ENCODE measurements at places on chromosomes 5 and 9. TPM values are rescaled to one million over a fixed set of nuclear protein-coding genes. Genes with fewer than 3 reads are reported as not detected.

GRCh38 chr9:127370147-127370579 lies 26.8 kb upstream of the SLC2A8 start:
- DNase-seq: no peak

DNA sequence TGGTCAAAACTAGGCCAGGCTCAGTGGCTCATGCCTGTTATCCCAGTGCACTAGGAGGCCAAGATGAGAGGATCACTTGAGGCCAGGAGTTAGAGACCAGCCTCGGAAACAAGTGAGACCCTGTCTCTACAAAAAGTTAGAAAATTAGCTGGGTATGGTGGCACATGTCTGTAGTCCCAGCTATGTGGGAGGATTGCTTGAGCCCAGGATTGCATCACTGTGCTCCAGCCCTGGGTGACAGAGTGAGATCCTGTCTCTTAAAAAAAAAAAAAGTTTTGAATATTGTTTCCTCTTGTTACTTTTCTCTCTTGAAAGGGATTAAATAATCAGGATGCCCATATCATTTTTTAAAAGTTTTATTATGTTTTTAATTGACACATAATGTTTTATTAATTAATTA lies 7.6 kb downstream of the ARHGEF37 start:
- DNase-seq: no peak

GRCh38 chr5:96478983-96479382 lies 45.9 kb upstream of the PCSK1 start:
- no peak for DNase-seq

DNA sequence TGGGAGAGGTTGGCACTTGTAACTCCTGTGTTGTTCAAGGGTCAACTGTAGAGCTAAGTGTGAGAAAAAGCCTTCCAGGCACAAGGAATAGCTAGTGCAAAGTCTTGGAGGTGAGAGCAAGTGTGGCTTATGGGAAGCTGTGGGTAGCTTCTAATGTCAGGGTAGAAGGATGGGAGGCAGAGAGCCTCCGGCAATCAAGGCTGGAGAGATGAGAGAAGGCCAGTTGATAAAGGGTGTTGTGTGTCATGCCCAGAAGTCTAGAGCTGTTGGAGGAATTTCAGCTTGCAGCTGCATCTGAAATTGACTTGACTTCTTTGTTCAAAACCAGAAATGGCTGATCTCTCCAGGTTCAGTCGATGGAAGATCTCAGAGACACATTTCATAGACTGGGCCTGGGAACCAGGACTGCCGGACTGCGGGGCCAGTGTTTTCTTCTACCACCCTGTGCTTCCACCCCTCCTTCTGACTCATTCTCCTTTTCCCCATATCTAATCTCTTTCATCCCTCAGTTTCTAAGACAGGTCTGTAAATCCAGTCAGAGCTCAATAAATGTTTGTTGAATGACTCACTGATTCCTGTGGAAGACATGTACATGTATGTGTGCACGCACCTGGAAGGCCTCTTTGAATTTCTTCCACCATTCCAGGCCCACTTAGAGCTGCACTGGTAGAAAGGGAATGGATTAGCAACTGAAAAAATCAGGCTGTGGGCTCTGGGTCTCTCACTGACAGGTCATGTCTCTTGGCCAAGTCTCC lies 67.8 kb upstream of the KLF4 start:
- no peak for DNase-seq

DNA sequence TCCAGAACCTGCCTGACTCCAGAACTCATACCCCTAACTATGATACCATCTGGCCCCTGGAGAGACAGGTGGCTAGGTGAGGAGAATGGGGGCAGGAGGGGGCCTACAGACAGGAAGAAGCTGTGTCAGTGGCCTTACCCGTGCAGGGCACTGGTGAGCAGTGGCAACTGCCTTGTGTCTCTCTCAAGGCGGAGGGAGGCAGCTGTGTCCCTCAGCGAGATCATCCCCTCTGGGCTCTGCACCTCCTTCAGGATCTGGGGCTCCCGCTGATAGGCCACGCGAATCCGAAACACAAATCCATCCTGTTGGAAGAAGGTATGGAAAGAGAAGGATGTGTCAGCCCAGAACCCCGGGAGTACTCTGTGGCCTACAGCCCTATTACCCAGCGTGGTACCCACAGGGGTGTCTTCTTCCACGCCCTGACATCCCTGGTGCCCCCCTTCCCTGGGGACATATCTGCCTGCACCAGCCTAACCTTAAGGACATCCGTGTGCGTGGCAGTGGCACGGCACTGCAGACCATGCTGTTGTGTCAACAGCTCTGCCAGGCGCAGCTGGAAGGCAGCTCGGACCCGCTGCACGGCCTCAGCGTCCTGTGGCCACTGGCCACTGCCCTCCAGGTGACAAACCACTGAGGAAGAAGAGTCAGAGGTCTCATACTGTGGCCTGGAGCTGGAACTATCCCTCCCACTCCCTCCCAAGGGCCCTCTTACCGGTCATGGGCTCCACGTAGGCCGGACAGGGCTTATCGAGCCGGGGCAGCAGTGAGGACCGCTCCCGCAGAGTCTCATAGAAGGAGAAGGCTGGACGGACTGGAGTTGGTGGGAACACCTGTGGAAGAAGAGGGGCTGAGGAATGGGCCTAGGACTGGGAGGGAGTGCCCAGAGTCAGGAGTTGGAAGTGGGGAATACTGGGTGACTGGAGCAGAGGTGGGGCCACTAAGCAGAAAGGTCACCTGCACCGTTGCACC lies 7.8 kb downstream of the NOL6 start:
- DNase-seq: no peak

DNA sequence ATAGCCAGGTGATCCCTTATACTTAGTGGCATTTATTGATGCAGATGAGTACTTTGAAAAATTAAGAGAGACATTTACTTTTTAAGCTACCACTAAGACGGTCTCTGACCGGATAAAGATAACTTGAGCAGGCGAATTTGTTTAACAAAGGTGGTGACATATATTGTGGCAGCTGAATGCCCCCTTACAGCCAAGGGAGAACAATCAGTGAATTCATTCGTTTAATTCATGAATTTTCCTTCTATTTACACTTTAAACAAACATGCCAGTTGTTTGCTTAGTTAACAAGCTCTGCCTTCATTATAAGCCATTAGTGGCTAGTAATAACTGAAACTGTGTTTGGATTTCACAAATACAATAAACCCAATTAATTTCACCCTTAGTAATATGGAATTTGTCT lies 187.1 kb downstream of the AOPEP start:
- DNase-seq: no peak

DNA sequence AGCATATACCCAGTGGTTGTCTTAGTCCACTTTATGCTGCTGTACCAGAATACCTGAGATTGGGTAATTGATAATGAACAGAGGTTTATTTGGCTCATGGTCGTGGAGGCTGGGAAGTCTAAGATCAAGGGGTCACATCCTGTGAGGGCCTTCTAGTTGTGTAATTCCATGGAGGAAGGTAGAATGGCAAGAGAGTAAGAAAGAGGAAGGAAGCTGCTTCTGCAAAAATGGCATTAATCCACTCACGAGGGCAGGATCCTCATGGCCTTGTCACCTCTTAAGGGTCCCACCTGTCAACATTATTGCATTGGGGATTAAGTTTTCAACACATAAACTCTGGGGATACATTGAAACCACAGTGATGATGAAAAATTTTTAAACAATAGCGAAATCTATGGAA lies 17.0 kb downstream of the BTNL8 start:
- DNase-seq: no peak

GRCh38 chr5:74028976-74029375 lies 403.0 kb downstream of the ARHGEF28 start:
- no peak for DNase-seq

DNA sequence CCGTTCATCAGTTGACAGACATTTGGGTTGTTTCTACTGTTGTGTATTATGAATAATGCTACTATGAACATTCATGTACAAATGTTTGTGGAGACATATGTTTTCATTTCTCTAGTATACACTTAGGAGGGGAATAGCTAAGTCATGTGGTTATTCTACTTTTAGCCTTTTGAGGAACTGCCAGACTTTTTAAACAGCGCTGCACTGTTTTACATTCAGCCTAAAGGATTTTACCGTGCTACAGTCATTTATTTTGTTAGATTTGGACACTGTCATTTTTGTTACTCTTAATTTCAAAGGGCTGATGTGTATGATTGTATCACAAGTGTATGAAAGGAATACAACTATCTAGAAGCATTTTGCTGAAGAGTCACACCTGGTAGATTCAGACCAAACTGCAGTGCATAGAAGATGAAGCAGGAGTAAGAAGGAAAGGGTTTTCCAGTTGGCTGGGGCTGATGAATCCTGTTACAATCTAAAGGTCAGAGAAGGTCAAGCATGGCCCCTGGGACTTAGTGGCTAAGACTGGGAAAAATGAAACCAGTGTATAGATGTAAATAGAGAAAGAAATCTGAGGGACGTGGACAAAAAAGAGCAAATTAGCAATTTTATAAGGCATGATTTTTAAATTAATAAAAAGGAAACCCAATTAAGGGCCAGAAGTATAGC lies 509.7 kb downstream of the PSAT1 start:
- no peak for DNase-seq

- DNase-seq: peak; percentile 31
Measured at GRCh38 chr9:130129432-130130061, 42.7 kb upstream of the NCS1 start.

DNA sequence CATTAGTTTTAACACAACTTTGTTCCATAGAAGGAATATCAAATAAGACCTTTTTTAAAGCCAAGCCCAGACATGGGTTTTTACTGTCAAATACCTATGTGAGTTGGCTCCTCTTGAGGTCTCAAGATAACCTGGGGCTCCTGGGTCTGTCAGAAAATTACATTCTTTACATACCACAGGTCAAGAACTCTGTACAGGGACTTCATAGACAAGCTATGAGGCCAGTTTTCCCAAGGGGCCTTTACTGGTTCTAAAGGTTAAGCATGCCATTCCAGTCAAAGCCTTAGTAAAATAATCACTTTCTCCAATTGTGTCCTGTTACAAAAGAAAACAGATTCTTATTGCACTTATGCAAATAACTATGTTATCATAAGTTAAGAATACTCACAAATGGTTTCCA lies 15.5 kb upstream of the SMC2 start:
- no peak for DNase-seq

DNA sequence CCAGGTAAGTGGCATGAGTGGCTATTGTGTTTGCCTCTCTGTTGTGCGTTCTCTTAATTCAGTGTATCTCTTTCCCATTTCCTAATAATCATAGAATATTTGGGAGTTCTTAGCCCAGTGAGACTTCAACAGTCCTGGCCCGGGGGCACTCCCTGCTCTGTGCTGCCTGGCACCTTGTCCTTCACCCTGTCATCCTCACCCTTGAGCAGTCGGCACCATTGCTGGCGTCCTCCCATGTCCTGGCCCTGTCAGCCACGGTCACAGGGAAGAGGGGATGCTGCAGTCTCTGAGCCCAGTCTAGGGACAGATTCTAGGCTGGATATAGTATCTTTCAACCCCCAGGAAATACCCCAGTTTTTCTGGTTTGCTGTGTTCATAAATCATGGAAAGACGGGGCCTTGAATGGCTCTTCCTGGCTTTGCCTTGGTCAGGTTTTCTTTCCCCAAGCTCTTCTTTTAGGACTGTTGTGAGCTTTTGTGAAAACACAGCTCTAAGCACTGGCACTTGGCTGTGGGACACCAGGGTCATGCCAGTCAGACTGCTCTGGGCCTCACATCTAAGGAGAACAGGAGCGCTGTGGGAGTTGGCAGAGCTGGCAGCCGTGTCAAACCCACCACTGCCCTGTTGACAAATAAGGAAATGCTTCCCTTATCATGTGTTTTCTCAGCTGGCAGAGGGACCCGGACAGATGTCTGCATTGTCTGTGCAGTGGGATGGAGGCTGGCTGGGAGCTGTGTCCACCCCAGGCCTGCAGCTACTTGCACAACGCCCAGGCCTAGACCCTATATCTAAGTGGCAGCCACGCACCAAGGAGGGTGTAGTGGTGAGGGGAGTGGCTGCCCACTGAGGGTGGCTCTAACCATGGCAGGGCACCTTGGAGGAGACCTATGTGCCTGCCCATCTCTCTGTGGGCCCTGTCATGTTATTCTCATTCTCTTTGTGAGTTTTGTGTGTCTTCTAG lies 378.6 kb downstream of the ICE1 start:
- DNase-seq: no peak

DNA sequence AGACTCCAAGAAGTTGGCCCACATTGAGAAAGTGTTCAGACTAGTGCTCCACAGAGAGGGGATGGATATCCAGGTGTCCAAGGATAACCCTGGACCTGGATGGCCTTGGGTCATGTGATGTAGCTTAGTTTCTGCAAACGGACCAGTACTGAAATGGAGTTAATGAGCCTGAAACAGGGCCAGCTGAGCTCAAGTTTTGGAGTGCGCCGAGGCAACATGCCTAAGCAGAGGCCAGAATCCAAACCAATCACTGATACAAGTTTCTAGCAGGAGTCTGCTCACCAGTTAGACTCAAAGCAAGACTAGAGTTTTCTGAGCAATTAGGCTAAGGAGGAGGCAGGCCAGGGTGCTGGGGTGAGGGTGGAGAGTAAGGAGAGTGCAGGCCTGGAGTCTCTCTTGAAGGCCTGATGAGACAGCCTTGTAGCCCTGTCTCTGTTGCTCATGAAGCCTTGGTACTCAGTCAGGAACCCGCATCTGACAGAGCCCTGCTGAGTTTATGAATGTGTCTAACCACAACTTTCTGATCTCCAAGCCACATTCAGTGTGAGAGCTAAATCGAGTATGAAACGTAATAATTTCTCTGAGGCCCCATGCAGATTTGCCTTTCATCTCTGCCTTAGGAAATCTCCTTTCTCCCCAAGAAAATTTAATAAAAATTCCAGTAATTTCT lies 68.9 kb upstream of the EQTN start:
- DNase-seq: no peak

- no peak for DNase-seq
Measured at GRCh38 chr9:130554606-130555005, 24.8 kb upstream of the FUBP3 start.

Gene SARDH
- 2.8 TPM for total RNA-seq

Gene CTXN3
- not detected for total RNA-seq

Gene TMC1
- not detected for total RNA-seq

Gene QRFP
- not detected for total RNA-seq

Gene PDE6A
- total RNA-seq: not detected
